ENCODE measurements at places on chromosomes 16 and 17.

DNA sequence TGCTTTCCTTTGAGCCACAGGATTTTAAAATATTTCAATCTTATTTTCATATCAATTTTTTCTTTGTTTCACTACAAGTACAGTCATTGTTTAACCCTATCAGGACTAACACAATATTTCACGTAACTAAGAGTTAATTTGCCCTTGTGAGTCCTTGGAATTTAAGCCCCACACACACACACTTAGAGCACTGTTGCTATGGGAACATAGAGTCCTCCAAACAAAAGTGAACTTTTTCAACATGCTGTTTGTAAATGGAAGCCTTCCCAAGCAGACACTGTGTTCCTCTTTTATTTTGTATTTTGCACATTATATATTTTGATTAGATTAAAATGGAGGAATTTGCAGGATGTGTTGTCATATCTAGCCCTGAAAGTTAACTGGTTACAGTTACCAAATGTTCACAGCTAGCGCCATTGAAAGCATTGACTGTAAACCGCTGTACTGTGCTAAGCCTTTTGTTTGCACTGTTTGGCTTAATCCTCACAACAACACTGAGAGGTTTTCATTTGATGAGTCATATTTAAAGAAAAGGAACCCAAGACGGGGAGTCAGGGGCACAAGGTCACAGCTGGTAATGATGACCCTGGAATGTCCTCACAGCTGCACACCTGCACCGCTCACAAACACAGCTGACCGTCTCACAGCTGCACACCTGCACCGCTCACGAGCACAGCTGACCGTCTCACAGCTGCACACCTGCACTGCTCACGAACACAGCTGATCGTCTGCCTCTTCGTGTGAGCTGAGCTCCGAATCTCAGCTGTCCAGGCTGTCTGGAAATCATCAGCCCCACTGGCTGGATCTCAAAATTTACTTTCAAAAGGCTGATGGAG lies 6.3 kb downstream of the HSBP1 start:
- peak; percentile 62 for DNase-seq

DNA sequence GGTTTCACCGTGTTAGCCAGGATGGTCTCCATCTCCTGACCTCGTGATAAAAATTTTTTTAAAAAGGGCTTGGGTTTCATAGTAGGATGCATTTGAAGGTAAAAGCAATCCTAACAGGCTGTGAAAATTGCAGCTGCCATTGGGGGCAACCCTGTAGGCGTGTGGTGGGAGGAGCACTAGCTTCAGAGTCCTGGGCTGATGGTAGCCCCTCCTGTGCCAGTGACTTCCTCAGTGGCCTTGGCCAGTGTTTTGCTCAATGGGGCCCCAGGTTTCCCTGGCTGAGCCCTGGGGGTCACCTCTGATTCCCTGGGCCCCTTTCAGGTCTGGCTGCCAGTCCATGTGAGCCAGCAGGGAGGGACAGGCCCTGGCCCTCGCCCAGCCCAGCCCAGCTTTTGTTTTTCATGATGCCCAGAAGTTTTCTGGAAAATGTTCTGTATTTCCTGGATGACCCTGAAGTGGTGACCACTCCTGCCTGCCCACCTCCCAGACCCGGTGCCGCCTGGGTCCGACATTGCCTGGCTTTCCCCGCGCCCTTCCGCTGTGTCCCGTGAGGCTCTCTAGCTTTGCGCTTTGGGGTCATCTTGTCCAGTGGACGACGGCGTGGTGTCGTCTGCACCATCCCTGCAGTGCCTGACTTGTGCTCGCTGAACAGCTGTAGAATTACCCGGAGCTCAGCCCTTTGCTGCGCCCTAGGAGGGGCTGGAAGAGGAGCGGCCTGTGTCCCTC lies 9.4 kb downstream of the MGRN1 start:
- DNase-seq: no peak

DNA sequence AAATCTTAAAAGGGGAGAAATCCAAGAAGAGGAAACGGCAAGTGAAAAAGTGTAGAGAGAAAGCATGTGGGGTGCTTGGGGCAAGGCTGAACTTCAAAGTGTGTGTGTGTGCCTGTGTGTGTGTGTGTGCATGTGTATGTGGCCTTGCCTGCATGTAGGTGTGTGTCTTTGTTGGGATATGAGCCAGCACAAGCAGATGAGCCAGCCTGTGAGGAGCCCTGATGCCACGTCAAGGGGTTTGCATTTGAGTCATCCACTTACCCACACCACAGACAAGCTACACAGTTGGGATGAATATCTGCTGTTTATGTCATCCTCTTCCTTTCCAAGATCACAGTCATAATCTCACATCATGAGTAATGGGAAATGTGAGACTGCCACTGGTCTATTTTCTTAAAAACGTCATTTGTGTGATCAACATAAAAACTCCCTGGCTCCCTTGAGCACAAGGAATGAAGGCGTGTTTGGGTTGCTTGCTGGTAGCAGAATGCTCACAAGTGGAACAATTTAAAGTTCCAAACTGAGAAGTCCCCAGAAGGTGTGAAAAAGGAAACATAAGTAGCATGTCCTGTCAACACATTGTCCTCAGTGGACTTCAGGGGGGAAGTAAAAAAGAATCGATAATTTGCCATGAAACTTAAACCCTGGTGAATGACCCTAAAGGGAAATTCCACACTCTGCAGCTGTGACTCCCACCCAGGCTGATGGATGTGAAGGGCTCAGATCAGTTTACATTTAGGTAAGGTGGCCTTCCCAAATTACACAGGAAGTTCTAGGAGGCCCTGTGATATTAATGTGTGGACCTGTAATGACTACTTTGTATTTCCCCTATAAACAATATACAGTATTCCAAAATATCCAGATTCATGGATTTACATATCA lies 14.7 kb downstream of the KCTD19 start:
- peak; percentile 100 for DNase-seq

DNA sequence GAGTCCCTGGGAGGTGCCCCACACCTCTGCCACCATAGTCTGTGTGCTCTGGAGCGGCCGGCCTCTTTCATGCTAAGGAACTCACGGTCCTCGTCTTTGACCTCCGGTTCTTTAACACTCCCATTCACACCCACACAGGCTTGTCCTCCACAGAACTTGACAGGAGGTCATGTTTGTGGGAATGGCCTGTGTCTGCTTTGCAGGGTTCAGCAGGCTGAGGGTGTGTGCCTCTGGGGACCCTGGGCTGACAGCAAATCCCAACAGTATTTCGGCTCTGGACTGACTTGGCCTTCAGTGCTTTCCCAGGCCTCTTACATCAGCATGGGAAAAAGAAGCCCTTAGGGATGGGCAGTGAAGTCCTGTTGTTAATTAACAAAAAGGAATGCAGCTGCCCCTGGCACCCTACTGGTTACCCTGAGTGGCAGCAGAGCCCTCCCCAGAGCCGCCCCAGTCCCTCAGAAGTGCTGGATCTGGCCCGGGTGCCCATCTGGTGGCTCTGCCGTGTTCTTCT lies 35.4 kb upstream of the ADORA2B start:
- DNase-seq: no peak

- DNase-seq: peak; percentile 70
These were observed 2.0 kb upstream of the KRT38 start for GRCh38 chr17:41442739-41443138.

GRCh38 chr16:30092373-30093010 lies 768 bp upstream of the TBX6 start:
- DNase-seq: no peak

DNA sequence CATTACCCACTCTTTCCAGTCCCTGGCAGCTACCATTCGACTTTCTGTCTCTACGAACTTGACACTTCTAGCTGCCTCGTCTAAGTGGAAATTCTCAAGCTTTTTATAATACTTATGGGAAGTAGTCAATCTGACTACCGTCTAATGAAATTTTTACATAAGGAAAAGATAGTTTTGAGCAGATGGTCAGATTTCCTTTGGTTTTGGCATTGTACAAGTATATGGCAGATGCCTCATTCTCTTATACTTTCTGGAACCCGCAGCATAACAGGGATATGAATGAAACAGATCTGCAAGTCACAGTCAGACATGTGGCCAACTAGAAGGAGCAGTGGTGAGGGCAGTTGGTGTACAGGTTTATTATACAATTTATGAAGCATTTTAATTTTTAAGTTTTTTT lies 146.0 kb downstream of the PITPNC1 start:
- DNase-seq: no peak

All from BJ (cell line).